COR-L47 (cell line): ENCODE measurements at places on chromosomes 6 and 20.

GRCh38 chr6:108958900-108959770 lies 110.9 kb downstream of the ARMC2 start:
- DNase-seq, result no peak

GRCh38 chr6:28985462-28986164 lies 19.5 kb downstream of the ZNF311 start:
- peak; percentile 91 for DNase-seq

- DNase-seq, result no peak
Observed at GRCh38 chr6:121912905-121913304, 477.5 kb downstream of the GJA1 start.

- DNase-seq, result no peak
Observed at GRCh38 chr6:16146028-16146427, 17.1 kb downstream of the MYLIP start.

DNA sequence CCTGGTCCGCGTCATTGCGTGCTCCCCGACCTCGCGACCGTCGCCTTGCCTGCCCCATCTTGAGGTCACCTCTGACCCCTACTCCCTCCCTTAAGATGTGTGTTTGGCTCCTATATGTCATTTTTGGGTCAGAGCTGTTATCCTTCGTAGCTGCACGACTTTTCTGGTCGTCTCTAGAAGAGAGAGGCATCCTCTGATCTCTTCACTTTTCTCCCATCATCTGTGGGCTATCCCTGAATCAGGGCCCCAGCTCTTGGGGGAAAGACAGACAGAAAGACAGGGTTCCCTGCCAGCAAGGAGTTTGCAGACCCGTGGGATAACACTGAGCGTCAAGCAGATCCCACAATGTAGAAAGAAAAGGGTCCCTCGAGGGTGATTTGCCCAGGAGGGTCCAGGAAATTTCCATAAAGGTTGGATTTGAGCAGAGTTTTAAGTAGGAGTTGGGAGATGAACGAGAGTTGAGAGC lies 555 bp downstream of the FAM120B start:
- DNase-seq, result no peak

DNA sequence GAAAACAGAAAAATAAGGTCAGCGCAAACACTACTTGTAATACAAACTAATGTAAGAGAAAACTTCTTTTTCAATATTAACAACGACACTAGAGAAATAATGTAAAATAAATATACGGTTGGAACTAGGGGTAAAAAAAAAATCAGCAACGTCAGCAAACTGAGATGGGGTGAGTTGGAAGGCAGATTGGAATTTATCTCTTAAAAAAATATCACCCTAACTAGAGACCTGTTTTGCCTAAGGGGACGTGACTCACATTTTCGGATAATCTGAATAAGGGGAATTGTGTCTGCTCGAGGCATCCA lies 705 bp upstream of the UTRN start:
- no peak for DNase-seq

- DNase-seq, result no peak
Observed at GRCh38 chr6:159695984-159696383, 2.9 kb upstream of the SOD2 start.

- DNase-seq, result no peak
Observed at GRCh38 chr6:88814909-88815308, 148.5 kb downstream of the RNGTT start.

DNA sequence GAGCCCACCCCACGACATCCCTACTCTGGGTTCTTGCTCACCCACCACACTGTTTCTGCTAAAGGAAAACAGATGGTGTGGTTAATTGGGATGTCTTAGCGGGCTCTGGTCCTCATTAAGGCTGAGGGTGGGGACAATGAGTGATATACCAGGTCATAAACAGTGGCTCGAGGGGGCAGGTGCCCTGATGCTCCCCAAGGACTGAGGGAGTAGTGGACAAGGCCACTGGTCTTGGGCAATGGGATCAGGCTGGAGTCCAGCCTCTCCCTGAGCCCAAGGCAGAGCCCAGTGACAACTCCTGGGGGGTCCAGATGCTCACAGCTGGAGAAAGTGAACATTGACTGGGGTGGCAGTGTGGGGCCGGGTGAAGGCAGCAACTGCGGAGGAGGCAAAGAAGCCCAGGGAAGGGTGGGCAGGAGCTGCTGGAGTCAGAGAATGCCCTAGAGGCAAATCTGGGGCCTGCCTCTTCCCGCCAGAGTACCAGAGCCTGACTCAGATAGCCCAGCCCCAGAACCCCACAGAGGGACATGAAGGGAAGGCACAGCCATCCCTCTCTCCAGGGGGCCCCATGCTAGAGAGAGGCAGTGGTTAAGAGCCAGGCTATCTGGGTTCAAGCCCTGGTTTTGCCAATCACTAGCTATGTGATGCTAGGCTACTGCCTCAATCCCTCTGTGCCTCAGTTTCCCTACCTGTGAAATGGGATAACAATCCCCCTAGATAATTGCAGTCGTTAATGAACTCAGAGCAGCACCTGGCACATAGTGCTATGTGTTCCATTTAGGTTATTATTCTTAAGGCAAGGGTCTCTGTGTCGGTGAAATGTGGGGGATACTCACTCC lies 72.3 kb downstream of the MRPL14 start:
- DNase-seq, result no peak

DNA sequence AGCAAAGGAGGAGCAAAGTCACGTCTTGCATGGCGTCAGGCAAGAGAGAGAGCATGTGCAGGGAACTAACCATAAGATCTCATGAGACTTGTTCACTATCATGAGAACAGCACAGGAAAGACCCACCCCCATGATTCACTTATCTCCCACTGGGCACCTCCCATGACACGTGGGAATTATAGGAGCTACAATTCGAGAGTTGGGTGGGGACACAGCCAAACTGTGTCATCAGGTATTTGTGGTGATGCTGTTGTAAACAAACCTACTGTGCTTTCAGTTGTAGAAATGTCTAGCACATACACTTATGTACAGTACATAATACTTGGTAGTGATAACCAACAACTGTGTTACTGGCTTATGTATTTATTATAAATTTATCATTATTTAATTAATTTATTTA lies 128.3 kb downstream of the UTRN start:
- no peak for DNase-seq

DNA sequence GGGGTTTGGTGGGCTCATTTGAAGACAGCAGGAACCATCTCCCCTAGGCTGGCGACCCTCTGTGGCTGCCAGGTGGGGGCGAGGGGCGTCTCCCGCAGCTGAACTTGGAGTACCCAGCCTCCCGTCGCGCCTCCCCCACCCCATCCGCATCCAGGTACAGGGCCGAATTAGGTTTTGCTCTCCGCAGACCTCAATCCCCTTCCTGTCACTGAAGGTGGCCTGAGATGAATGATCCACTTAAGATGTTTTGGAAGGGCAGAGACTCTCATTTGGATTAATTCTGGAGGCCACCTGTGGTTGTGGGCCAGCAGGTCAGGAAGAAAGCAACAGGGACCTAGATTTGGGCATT lies 493 bp downstream of the CD83 start:
- no peak for DNase-seq

DNA sequence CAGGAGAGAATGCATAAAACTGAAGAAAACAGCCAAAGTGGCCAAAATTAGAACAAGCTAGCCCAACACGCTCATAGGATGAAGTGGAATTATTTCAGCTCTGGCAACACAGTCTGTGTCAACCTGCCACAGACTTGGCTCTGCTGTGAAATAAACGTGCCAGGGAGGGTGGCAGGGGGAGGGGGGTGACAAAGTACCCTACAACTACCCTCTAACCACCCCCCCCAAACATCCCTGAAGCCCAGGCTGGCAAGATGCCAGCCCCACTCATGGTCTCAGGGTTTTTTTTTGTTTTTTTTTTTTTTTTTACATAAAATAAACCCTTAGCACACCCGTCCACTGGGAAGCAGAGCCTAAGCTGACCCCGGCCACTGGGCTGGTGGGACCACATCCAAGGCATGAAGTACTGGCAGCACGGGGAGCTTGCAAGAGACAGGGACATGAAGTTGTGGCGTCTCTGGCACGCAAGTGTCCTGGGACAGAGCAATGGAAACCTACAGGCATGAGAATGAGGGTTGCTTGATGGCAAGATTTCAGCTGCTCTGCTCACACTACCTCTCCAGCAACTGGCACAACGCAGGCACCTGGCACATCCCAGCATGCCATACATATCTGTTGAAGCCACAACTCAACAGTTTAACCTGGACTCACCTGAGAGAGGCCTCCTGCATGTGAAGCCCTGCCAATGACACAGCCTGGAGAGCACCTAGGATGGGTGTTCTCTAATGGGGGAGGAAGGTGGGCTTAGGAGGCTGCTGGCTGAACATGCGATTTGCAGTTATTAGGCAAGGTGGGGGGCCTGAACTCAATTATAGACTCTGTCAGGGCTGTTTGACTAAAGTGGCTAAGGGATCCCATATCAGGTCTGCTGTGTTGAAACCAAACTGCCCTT lies 76.4 kb downstream of the TRAM2 start:
- DNase-seq, result no peak

DNA sequence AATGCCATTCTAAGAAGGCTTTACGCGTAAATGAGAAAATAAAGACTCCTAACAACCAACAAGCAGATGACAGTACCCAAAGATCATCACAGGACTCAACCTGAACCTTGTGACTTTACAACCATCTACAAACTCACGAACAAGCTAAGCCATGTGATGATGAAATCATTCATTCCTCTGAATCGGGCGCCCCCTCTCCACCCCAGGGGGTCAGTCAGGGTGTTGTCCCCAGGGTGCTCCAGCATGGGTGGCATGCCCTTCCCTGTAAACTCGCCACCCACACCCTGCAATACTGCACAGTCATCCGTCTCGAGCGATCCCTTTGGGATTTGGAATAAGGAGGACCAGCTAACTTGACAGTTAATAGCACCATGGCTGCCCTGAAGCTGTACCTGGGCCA lies 12.6 kb downstream of the SERPINB6 start:
- no peak for DNase-seq

GRCh38 chr6:67450641-67451040 lies 1184.4 kb upstream of the ADGRB3 start:
- no peak for DNase-seq

DNA sequence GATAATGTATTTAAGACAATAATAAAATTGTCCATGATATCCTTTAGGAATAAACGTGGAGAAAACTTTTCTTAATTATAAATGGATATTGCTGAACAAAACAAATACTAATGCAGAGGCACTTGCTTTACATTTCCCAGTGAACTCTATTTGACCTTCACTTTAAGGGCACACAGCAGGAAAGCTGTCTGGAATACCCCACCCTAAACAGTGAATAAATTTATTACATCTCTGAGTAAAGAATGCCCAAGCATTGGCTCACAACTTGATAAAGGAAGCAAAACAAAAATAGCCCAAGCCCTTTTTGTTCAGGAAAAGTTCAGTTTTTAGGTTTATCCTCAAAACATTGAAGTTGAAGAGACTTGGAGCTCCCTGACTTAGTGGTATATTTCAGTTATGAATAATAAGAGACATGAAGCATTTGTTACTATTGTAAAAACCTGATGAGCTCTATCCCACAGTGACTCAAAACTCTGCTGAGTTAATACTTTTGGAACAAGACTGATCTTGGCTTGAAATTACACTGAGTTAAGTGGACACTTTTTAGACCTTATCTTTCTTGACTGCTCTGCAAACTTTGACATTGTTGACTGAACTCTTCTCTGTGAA lies 353.9 kb downstream of the BCKDHB start:
- no peak for DNase-seq

- DNase-seq, result no peak
Observed at GRCh38 chr6:92522589-92522988, 896.8 kb downstream of the EPHA7 start.

- DNase-seq, result peak; percentile 35
Observed at GRCh38 chr6:27684264-27685211, 211.6 kb upstream of the ZNF184 start.

- no peak for DNase-seq
Observed at GRCh38 chr6:50102676-50103075, 52.9 kb upstream of the DEFB112 start.

DNA sequence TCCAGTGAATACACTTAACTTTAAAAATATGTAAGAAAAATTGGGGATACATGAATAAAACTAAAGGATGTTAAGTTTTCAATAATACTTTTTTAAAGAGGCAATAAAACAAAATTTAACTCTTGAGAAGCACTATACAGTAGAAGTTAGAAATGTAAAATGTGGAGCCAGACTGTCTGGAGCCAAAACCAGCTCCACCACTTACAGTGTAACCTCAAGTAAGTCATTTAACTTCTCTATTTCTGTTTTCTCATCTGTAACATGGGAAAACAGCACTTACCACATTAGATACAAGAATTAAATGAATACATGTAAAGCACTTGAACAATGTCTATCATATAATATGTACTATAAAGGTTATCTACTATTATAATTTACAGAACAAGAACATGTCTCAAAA lies 6.7 kb downstream of the ATG5 start:
- DNase-seq, result no peak

DNA sequence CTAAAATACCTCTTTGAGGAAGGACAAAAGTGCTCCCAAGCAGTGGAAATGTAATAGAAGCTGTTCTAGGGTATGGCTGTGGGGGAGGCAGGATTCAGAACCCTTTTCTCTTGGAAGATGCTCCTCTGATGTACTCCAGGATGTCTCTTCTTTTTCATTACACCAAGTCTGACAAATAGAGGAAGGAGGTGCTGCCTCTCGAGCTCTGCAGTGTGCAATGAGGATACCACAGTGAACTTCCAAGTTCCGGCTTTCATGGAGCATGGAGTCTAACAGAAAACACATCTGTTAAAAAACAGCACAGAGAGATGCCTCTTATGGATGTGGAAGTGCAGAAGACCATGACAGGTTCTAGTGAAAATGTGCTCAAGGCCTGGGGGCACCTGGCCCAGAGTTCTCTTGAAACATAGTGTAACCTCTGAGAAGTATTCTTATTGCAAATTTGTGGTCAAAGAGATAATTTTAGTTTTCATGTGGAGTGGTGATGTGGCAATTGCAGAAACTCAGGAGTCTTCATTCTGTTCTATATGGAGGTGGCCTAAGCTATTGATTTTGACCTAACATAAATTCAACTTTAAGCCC lies 362.0 kb upstream of the CITED2 start:
- DNase-seq, result no peak

GRCh38 chr6:153989989-153990388 lies 49.1 kb upstream of the OPRM1 start:
- DNase-seq, result no peak

DNA sequence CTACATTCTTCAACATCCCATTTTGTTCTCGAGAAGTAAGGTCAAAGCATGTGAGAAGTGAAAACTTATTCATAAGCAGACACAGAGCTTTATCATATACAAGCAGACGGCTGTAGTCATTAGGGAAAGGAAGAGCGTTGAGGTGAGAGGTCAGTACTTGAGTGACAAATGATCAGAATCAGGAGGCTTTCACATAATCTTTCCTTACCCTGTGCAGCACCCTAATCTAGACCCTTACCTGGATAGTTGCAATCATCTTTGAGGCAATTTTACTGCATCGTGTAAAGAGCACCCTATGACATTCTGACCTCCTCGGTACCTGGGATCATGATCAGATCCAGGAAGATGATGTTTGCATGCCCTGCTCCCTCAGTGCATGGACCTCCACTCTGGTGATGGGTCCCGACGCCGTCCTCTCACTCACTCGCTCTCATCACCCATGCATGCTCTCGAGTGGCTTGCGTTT lies 62.7 kb downstream of the RNF182 start:
- no peak for DNase-seq

- no peak for DNase-seq
Observed at GRCh38 chr20:64074963-64075362, 4.4 kb downstream of the RGS19 start.
